ENCODE measurements at places on chromosomes 12 and 14.

DNA sequence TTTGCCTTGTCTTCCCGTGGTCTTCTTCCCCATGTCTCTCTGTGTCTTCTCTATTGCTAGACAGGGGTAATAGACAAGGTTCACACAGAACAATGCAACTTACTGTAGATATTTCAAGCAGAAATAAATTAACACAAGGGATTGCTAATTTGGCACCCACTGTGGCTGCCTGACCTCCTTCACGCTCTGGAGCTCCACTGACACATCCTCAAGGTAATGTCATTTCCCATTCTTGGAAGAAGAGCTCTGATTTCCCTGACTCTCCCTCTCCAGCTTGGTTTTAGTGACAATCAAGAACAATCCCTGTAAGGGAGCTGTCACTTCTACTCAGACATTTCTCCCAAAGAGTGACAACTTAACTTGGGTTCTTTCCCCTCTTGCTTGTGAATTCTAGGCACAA is 105.4 kb upstream of the NAP1L1 start:
- no peak overlapping the region for H3K27ac ChIP-seq
- DNase-seq: no peak
- no peaks in the 10 kb centered on the region for H3K27me3 ChIP-seq
- no peak overlapping the region for H3K4me3 ChIP-seq
- no peaks in the 10 kb centered on the region for H3K36me3 ChIP-seq
- H3K4me1 ChIP-seq: no peaks in the 10 kb centered on the region

DNA sequence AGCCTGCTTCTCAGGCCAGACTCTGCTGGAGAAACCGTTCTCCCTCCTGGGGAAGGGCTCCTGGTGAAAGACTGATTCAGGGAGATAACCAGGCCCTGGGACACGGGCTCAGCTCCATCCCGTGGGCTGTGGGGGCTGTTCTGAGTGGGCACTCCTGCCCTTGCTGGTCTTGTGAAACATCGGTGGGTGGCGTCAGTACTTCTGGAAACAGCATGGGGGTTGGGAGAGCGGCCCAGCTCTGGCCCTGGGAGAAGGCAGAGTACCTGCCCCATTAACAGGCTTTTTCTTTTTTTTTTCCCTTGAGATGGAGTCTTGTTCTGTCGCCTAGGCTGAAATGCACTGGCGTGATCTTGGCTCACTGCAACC is 786 bp downstream of the SLC25A47 start:
- H3K27ac ChIP-seq: no peak overlapping the region
- no peak overlapping the region for H3K4me3 ChIP-seq
- DNase-seq: no peak
- H3K4me1 ChIP-seq: peaks cover 5% of the 10 kb centered on the region
- no peaks in the 10 kb centered on the region for H3K27me3 ChIP-seq

GRCh38 chr12:52191841-52192791 is at the start of gene KRT80:
Gene KRT80, minus strand, starts transcription at chr12:52192014. Its CDS starts 112 bp downstream, at chr12:52191902.
- no peak within 1 kb of the TSS for H3K4me3 ChIP-seq
- peaks cover 40% of the 10 kb centered on the region for H3K4me1 ChIP-seq
- peak within 1 kb of the TSS; percentile 30 for H3K27ac ChIP-seq
- H3K36me3 ChIP-seq: no peaks in the 10 kb centered on the region

DNA sequence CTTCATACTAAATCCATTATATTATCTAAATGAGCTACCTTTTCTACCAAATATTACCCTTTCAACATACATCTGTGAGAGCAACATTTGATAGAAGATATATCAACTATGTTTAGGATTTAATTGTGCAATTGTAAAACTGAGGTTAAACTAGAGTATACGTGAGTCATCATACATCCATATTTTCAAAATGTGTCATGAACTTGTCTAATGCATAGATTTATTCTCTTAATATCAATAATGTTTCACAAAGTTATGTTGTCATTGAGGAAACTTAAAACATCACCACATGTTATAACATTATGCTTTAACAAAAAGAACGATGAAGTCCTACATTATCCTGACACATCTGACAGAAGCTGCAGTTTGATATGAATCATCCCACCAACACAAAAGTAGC is 645.5 kb upstream of the NOVA1 start:
- H3K36me3 ChIP-seq: no peaks in the 10 kb centered on the region
- no peaks in the 10 kb centered on the region for H3K4me1 ChIP-seq
- H3K4me3 ChIP-seq: no peak overlapping the region
- H3K27me3 ChIP-seq: no peaks in the 10 kb centered on the region
- no peak overlapping the region for H3K27ac ChIP-seq

DNA sequence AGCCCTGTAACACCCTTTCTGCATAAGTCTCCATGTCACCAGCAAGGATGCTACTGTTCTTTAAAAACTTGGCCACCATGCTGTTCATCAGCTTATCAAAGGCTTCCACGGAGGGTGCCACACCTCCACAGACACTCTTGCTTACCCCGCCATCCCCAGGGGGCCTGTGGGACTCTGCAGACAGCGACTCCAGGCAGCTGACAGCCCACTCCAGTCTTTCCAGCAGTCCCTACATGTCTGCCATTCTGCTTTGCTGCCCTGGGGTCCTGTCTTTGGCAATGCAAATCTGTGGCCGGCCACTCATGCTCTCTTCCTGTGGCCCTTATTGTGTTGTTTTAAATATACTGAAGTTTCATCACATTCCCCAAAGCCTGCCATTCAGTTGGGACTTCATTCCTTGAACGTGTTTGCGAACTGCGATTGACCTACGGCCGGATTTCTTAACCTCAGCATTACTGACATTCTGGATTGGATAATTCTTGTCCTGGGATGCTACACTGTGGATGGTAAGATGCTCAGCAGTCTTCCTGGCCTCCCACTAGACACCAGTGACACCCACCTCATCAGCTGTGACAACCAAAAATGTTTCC is 125.6 kb downstream of the FOXN3 start:
- no peak overlapping the region for H3K4me3 ChIP-seq
- H3K27me3 ChIP-seq: no peaks in the 10 kb centered on the region
- H3K36me3 ChIP-seq: peaks cover 4% of the 10 kb centered on the region
- peaks cover 51% of the 10 kb centered on the region for H3K4me1 ChIP-seq
- DNase-seq: no peak

GRCh38 chr12:72610342-72610741 is 338.2 kb downstream of the TRHDE start:
- no peak overlapping the region for H3K4me3 ChIP-seq
- H3K36me3 ChIP-seq: no peaks in the 10 kb centered on the region
- no peaks in the 10 kb centered on the region for H3K27me3 ChIP-seq
- no peak for DNase-seq
- H3K4me1 ChIP-seq: no peaks in the 10 kb centered on the region
- H3K27ac ChIP-seq: no peak overlapping the region

DNA sequence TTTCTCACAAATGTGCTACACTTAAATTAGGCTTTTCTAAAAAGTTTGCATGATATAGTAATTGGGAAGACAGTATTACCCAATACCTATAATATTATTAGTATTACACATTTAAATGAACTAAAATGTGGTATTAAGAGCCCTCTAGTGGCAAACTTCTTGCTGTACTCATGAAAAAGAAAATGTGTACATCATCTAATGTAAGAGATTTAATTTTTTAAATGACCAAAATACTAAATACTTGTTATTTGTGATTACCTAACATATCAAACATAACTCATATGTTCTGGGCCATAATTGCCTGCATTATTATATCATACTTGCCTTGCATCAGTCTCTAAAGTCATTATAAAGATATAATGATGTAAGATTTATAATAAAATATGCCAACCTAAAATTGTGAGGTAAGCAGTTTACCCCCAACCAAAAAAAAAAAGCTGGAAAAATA is 64.2 kb downstream of the DNAI7 start:
- no peak for DNase-seq
- no peak overlapping the region for H3K4me3 ChIP-seq
- H3K27me3 ChIP-seq: no peaks in the 10 kb centered on the region
- no peak overlapping the region for H3K27ac ChIP-seq
- H3K36me3 ChIP-seq: no peaks in the 10 kb centered on the region
- no peaks in the 10 kb centered on the region for H3K4me1 ChIP-seq

DNA sequence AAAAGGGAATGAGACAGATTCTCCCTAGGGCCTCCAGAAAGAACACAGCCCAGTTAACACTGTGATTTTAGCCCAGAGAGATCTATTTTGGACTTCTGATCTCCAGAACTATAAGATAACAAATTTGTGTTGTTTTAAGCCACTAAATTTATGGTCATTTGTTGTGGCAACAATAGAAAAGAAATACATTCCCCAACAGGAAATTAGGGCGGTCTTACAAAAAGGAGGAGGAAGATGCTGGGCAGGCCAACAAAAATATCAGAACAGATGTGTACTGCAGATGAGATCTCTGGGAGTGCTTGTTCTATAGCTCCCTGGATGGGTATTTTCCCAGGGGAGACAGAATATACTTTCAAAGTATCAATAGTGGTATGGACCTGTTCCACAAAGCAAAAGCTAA is 32.0 kb upstream of the SOCS2 start:
- no peak overlapping the region for H3K4me3 ChIP-seq
- H3K36me3 ChIP-seq: peaks cover 18% of the 10 kb centered on the region
- peaks cover 19% of the 10 kb centered on the region for H3K4me1 ChIP-seq
- H3K27me3 ChIP-seq: no peaks in the 10 kb centered on the region

Data from left ventricle myocardium inferior (tissue), 1 donor.